Stimulated activated CD4-positive, alpha-beta T cell treated with anti-CD3 and anti-CD28 coated beads, TNF-alpha, amount 100 ng/mL, for 48 hours (primary cell): ENCODE measurements at places on chromosomes 7 and 10.

- peak; percentile 45 for DNase-seq
These were observed at the start of gene SPOCK2 for GRCh38 chr10:72087969-72088888. SPOCK2 (minus strand) TSS chr10:72088551; CDS start chr10:72088328, 223 bp downstream.

DNA sequence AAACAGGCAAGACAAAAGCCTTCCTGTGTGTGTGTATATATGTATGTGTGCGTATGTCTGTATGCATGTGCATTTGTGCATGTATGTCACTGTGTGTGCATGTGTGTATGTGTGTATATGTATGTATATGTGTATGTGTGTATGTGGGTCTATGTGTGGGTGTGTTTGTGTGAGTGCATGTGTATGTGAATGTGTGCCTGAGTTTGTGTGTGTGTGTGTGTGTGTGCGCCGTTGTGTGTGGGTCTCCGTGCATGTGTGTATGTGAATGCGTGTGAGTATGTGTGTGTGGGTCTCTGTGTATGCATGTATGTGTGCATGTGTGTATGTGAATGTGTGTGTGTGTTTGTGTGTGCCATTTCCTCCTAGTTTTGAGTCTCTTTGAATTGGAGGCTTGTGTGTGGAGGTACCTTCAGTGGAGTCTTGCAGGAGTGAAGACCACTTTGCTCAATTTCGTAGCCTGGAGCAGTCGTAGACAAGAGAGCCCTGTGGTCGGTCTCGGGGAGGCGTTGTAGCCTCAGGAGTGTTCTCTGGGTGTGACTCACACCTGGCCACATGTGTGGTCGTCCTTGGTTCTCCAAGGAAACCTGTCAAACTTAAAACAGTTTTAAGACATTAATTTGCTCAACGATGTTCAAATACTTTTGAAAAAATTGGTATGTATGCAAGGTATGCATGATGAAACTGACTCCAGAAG, 28.1 kb downstream of the INPP5A start:
- DNase-seq = no peak

GRCh38 chr10:110511734-110512449, 14.2 kb downstream of the DUSP5 start:
- no peak for DNase-seq

- DNase-seq = no peak
These were observed 36.5 kb upstream of the AKR1C2 start for GRCh38 chr10:5040010-5040673.

DNA sequence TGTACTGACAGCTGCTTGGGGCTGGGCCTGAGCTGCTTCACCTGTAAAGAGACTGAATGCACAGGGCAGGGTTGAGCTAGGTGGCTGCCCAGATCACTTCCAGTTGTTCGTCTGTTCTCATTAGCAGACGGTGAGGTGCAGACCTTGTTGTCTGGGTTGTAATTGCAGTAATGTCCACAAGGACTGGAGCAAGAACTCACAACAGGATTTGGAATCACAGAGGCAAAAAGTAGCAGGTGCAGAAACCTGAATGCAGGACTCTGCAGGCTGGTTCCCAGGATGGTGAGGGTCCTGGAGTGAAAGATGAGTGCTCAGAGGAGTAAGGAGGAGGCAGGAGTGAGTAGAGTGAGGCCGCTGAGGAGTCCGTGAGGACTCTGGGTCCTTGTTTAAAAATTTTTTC, 9.2 kb downstream of the ZSCAN25 start:
- no peak for DNase-seq

DNA sequence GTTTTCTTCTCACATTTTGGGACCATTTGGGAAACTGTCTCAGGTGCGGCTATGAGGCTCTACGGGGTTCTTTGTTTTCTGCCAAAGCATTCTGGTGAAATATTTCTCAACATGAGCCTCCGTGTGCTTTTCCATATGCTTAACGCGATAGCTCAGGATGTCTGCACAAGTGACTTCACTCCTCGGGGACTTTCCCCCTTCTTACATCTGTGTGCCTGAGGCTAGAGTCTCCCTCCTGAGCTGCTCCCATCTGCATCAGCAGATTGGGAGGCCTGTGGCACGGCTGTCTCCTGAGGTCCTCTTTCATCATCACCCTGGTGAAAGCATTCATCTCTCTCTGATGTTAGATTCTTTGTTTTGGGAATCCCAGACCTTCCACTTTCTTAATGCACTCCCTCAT, 1190.9 kb downstream of the TYW1 start:
- no peak for DNase-seq

GRCh38 chr10:127279334-127279774, 83.0 kb upstream of the INSYN2A start:
- no peak for DNase-seq

GRCh38 chr7:153245809-153246208, 486.3 kb downstream of the ACTR3B start:
- no peak for DNase-seq

DNA sequence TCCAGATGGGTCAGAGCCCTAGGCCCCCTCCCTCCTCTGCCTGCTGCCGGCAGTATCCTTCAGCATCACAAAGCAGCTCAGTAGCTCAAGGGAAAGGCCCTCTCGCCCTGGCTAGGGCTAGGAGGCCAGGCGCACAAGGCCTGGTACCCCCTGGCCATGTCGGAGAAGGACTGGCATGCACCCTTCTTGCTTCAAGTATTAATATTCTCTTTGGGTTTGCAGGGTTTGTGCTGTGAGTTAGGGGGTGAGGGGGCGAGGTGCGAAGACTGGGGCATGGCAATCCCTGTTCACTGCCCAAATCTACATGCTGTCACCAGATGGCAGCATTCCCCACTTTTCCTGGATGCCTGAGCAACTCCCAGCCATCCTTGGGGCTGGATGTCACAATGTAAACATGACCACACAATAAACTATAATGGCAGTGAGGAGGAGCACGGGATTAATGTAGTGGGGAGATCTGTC, 105.2 kb downstream of the NEURL1 start:
- no peak for DNase-seq

DNA sequence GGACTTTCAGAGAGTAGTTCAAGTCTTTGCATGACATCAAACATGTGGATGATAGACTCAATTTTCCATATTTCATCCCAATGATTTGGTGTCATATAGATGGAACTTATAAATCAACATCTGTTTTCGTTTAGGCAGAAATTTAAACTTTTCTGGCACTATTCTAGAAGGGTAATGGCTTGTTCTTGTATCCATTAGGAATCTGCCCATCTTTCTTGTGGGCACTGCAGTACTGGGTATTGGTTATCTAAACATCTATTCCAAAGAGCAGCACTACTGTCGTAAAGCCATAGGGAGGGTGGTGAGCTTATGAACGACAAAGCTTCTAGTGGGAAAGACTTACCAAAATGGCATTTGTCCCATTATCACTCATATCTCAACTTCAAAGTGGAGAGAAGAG, 273.5 kb downstream of the TWIST1 start:
- DNase-seq = no peak

GRCh38 chr10:131698232-131698631, 202.6 kb upstream of the PPP2R2D start:
- no peak for DNase-seq

DNA sequence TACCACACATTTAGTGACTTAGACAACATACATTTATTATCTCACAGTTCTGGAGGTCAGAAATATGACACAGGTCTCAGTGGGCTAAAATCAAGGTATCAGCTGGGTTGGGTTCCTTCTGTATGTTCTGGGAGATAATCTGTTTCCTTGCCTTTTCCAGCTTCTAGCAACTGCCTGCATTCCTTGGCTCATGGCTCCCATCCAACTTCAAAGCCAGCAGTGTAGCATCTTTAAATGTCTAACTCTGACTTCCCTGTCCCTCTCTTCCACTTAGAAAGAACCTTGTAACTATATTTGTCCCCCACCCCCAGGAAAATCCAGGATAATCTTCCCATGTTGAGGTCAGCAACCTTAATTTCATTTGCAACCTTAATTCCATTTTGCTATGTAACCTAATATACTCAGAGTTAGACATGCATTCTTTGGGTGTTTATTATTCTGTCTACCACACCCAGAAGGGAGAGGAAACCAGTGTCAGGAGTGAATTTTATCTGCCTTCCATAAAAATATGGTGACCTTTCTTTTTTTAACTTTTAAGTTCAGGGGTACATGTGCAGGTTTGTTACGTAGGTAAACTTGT, 57.3 kb upstream of the SMIM30 start:
- no peak for DNase-seq

DNA sequence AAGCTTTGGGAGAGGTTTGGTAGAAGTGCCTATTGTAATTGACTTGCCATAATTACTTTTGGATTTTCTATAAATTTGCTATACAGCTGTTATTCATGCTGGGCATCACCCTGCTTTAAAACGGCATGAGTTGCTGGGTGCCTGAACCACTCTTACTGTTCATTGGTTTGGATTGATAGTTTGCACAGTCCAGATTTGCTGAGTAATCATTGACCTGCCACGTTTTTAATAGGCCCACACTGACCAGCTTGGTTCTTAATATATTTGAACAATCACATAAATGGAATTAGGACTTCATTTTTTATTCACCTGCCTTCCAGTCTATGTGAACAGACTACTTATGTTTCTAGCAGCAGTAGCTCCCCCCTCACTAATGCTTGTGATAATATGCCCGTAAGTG, 630.8 kb downstream of the SDK1 start:
- no peak for DNase-seq

GRCh38 chr10:122271076-122271475, at the start of gene BTBD16:
BTBD16 (plus strand) TSS chr10:122271296; CDS start chr10:122275082, 3,786 bp downstream.
- no peak for DNase-seq

DNA sequence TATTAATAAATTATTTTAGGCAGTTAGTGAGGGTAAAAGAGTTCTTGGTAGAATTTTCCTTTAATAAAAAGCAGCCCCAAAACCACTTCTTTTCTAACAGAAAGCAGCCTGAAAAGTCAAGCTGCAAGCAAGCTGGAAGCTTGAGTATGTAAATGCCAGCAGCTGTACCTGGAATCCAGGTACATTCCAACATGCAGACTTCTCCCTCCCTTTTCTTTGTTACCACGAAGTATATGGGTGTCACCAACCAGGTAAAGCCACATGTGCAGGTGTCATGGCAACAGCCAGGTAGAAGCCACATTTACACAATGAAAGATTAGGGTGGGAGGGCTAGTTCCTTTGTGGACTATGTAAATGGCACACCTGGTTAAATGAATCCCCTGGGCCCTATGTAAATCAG, 114.6 kb downstream of the EPC1 start:
- DNase-seq = no peak

DNA sequence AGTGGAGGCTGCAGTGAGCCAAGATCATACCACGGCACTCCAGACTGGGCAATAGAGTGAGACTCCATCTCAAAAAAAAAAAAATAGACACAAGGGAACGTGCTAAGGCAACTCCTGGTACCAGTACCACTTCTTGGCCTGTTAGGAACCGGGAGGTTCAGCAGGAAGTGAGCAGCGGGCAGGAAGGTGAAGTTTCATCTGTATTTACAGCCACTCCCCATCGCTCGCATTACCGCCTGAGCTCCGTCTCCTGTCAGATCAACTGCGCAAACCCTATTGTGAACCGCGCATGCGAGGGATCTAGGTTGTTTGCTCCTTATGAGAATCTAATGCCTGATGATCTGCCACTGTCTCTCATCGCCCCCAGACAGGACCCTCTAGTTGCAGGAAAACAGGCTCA, 69.9 kb upstream of the FOXK1 start:
- DNase-seq = no peak

DNA sequence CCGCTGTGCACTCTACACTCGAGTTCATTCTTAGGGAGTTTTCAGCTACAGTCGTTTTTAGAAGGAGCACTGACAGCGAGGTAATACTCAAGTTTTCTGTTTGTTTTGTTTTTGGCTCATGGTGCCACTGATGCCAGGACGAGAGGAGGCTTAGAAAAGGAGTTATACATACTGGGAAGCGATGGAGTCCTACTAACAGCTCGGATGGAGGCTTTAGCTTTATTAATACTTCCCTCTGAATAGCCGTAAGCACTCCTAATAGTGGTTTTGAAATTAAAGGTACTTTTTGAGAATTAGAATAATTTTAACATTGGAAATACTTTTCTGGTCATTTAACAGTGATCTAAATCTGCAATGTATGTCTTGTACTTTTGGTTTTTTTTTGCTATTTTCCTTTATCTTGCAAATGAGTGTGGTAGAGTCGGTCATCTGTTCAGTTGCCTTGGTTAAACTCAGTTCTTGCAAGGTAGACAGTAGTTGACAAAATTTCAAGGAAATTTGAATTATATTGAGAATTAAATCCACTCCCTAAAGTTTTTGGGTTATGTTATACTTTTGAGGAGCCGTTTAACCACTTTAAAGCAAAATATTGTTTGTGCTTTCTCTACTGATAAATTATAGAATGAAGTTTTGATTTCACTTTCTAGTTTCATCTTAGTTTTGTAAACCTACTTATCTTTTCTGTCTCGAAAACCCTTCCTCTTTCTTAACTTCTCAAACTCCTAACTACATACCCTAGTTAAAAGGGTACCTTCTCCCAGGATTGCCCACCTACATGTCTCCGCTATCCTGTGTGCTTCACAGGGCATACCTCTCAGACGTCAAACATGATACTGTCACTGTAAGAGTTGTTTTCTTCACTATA, 1.5 kb downstream of the HBP1 start:
- DNase-seq = no peak
